ENCODE measurements at places on chromosomes 16 and 17.

DNA sequence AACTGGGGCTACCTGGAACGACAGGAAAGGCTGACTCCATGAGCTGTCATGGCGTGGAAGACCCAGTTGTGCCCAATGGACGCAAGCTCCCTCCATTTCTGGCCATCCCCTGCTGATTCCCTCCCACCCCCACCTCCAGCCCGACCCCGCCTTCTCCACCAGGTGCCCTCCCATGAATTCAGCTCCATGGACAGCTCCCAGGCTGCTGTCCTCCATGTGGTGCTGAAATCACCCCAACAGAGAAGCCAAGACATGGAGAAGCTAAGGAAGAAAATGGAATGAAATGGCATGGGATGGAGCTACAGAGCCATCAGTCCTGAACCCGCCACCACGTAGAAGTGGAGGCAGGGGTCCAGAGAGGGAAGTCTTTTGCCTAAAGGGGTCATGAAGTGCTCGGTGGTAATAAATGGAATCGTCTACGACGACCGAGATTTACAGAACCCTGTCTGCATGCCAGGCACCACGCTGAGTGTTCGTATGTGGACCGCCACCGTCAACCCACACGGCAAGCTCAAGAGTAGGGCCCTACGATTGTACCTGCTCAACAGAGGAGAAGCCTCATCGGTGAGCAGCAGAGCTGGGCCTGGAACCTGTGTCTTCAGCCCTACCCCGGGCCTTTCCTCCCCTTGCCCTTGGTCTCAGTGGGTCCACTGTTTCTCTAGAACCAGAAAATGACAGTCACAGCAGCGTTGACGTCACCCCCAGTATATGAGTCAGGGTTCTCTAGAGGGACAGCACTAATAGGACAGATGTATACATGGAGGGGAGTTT lies 9.3 kb upstream of the ZC3H18 start:
- DNase-seq: no peak

DNA sequence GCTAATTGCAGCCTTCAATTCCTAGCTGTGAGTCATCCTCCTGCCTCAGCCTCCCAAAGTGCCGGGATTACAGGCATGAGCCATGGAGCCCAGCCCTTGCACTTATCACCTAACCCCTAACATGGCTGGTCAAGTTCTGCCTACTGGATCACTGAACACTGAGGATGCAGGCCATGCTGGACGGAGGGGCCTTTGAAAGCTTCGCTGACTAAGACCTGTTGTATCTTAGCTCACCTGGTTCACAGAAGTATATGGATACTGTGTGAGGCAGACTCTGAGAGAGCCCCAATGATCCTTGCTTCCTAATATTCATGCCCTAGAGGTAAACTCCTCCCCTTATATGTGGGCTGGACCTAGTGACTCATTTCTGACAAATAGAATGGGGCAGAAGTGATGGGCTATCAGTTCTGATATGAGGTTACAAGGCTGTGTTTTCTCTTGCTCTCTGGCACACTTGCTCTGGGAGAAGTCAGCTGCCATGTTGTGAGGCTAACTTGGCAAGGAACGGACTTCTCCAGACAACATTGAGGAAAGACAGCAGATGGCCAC lies 11.7 kb upstream of the TMIGD1 start:
- no peak for DNase-seq

- no peak for DNase-seq
Measured at GRCh38 chr17:40153603-40154236, 13.4 kb downstream of the CASC3 start.

DNA sequence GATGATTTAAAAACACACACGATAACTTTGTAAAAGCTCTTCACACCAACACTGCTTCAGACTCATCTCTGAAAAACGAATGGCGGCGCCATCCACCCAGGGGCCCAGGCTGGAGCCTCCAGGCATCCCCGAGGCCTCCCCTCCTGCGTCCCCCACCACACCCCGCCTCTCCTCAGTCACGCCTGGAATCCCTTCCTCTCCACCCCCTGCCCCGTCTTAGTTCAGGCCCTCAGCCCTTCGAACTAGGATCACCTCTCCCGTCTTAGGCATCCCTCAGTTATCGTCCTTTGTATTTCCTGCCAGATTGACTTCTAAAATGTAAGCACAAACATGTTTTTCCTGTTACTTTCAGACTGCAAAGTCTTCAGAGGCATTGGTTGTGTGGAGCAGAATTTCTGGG lies 58.3 kb downstream of the NDEL1 start:
- DNase-seq: no peak

- no peak for DNase-seq
Measured at GRCh38 chr17:3474212-3474611, 1.6 kb upstream of the ASPA start.

DNA sequence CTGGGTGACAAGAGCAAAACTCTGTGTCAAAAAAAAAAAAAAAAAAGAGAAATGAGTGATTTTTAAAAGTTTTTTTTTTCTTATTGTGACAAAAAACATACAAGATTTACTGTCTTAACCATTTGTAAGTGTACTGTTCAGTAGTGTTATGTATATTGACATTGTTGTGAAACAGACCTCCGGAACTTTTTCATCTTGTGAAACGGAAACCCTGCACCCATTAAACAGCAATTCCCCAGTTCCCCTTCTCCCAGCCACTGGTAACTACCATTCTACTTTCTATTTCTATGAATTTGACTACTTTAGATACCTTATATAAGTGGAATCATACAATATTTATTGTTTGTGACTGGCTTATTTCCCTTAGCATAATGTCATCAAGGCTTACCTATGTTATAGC lies 18.7 kb downstream of the DUS2 start:
- no peak for DNase-seq

DNA sequence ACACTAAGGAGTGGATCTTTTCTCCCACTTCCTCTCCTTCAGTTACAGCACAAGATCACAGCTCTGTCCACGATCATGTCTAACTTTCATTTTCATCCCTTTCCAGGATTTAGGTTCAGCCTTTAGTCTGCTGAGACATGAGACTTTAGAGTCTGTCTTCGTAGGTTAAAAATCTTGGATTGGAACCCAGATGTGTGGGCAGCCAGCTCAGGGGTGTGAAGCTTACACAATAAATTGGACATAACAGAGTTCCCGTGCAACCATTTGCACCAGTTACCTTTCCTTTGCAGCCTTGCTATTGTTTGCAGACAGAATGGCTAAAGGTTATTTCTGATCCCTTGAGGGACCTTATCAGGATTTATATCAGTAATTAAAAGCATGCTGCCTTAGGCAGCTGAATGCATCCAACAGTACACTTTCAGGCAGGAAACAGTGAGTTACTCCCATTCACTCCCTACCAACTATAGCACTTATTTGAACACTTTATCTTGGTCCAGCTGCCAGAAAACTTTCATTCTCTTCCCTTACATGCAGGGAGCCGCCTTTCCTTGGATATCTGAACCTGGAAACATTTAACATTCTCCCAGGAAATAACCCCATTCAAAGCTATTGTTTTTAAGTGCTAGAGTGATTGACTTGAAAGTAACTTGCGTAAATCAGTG lies 87.3 kb downstream of the TMEM100 start:
- DNase-seq: no peak

DNA sequence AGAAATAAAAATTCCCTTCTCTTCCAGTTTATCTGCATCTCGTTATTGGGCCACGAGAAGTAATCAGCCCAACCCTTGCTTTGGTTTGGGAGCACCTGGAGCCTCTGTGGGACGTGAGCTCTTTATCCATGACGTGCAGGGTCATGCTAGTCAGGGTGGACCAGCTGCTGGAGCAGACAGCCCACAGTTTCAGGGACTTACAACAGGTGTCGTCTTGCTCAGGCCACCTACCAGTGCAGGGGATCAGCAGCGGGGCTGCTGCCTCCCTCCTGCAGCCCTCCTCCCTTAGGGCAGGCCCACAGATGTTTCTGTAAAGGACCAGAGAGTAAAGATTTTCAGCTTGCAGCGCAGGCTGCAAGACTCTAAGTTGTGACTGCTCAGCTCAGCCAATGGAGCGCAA lies 16.9 kb downstream of the ADAD2 start:
- no peak for DNase-seq

DNA sequence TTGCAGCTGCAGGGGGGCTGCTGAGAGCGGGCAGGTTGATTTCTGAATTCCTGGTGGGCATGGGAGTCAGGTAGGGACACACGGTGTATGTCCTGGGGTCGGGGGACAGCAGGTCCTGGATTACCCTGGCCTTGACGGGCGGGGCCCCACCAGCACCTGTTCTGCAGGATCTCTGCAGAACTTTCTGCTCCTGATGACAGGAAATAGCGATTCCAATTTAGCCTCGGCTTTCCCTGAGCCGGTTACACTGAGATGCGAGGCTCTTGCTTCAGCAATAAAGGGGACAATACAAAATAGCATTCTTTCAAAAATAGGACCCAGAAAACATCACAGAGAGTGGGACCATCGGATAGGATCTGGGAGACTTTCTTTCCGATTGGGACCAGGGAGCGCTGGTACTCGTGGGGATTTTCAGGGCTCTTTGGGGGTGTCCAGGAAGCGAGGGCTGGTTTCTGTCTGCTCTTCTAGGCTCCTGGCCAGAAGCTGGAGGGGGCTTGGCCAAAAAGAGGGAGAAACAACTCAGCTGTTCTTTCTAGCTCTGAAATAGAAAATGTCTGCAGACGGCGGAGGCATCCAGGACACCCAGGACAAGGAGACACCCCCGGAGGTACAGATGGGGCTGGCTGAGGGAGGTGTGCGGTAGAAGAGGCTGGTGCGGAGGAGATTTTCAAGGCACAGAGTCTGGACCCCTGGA lies 642 bp downstream of the ZNF205 start:
- no peak for DNase-seq

DNA sequence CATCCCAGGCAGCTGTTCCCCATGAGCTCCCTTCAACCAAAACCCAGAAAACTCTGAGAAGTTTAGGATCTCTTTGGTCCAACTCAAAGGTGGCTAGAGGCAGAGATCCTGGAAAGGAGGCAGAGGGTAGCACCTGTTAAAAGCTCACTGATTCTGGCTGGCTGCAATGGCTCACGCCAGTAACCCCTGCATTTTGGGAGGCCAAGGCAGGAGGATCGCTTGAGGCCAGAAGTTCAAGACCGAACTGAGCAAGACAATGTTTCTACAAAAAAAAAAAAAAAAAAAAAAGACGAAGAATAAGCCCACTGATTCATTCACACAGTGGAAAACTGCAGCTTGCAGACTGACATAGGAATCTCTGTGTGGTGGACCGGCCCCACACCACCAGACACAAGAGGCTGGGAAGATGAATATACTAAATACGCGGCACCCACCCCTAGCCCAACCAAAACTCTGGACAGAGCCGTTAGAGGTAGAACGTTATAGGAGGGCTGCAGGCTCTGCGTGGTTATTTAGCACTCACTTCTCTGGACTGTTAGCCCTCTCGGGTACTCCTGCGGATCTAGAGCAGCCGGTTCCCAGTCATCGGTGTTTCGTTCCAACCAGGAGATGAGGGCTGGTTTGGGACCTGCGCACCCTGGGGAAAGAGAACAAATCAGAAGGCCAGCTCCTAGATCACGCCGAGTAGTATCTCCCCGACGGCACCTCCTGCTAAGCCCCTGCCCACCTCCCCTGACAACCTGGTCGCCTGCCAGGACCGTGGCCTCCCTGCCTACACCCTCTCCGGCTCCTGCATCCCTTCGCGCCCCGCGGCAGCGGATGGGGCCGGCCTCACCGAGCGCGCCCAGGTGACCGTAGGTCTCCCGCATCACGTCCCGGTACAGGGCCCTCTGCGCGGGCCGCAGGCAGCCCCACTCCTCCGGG lies 925 bp downstream of the ZNF689 start:
- no peak for DNase-seq

DNA sequence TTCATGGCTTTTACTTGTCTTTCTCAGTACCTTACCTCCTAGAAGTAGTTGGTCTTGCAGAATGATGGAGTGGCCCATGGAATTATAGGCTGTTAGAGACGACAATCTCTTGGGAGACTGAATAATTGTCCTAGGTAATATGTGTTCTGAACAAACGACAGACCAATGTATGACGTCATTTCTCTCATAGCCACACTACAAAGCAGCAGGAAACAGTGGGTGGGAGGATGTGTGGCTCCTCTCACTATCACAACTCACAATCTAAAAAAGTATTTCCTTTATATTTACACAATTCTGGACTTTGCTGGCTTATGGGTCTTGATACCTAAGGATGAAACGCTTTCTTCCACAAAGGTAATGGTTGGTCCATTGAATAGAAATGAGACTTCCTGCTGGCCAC lies 183.9 kb downstream of the TOX3 start:
- no peak for DNase-seq

DNA sequence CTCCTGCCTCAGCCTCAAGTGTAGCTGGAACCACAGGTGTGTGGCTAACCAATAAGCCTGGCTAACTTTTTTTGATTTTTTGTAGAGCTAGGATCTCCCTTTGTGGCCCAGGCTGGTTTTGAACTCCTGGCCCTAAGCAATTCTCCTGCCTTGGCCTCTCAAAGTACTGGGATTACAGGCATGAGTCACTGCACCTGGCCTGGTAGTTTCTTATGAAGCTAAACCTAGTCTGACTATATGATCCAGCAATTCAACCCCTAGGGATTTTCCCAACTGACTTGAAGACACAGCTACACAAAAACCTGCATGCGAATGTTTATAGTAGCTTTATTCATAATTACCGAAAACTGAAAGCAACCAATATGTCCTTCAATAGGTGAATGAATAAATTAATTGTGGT lies 176.2 kb upstream of the IRX3 start:
- DNase-seq: no peak

DNA sequence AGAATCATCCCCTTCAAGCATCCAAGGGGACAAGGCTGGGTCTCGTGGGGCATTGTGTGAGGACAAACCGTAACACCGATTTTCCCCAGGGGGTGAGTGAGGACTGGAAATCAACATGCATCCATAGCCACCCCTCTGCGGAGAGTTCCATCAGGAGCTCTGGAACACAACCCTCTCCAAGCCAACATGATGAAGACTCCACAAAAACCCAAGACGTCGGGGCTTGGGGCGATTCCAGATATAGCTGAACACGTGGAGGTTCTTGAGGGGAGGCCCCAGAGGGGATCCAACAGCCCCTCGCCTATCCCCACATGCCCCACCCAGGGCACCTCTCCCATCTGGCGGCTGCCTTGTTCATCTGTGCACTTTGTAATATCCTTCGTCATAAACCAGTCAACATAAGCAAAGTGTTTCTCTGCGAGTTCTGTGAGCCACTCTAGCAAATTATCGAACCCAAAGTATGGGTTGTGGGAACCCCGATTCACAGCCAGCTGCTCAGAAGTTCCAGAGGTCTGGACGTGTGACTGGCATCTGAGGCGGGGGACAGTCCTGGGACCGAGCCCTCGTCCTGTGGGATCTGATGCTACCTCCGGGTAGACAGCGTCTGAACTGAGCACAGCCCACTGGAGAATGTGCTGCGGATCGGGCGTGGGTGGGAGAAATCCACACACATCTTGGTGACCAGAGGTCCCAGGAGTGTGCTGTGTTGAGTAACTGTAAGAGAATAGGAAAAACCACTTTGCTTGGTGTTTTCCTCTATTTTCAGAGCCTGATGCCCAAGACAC lies 55.5 kb downstream of the RPH3AL start:
- no peak for DNase-seq

- no peak for DNase-seq
Measured at GRCh38 chr16:50457979-50458491, 89.2 kb upstream of the BRD7 start.

DNA sequence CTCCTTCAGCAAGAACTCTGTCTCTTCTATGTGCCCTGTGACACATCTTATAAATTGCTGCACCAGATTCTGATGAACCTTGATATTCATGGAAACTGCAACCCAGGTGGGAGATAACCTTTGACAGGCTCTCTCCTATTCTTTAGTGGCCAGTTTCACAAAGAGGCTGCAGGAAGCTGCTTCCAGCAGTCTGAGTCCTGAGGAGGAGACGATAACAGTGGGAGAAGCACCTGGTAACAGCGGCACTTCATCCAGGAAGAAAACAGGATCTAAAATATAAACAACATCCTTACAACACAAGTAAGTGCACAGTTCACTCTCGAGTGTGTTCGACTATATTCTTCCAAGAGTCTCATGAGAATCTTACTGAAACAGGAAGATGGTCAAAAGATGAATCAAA lies 180.1 kb downstream of the MAP2K6 start:
- no peak for DNase-seq

Measured in stimulated activated CD4-positive, alpha-beta T cell treated with anti-CD3 and anti-CD28 coated beads, Interleukin-1b, Interleukin-23, amount 100 ng/mL, for 1 hour (primary cell).